ENCODE measurements at places on chromosomes 3 and 15. TPM values are rescaled to one million over a fixed set of nuclear protein-coding genes. Genes with fewer than 3 reads are reported as not detected.

CPEB1 gene
- total RNA-seq, result 4.4 TPM

CISH gene
- 20.7 TPM for total RNA-seq

RAP2B gene
- 28.1 TPM for total RNA-seq

TMC3 gene
- total RNA-seq, result not detected

TM4SF4 gene
- 0.24 TPM for total RNA-seq

CHRM5 gene
- not detected for total RNA-seq

TUSC7 gene
- not detected for total RNA-seq

GREM1 gene
- total RNA-seq, result 29.4 TPM

C2CD4A gene
- 0.60 TPM for total RNA-seq

NOX5 gene
- 0.47 TPM for total RNA-seq

IL20RB gene
- 1.2 TPM for total RNA-seq

CD200R1 gene
- total RNA-seq, result 3.8 TPM

SLC22A13 gene
- total RNA-seq, result 0.48 TPM

ISLR gene
- 30.6 TPM for total RNA-seq

IQCF5 gene
- not detected for total RNA-seq

DPPA2 gene
- not detected for total RNA-seq

ADGRG7 gene
- total RNA-seq, result not detected

ITGA11 gene
- 10.6 TPM for total RNA-seq

PPP1R14D gene
- not detected for total RNA-seq

CASR gene
- total RNA-seq, result not detected

TEX9 gene
- 3.8 TPM for total RNA-seq

SRGAP3 gene
- total RNA-seq, result 3.2 TPM

PDE12 gene
- 14.8 TPM for total RNA-seq

ZNF860 gene
- 0.37 TPM for total RNA-seq

DNAH1 gene
- total RNA-seq, result 6.7 TPM

IGSF10 gene
- 7.0 TPM for total RNA-seq

Measured in omental fat pad (tissue), 4 donors.